A549 treated with CpdA at 1 μM for 4 hours (cell line): ENCODE measurements at places on chromosomes 5 and 9. TPM values are rescaled to one million over a fixed set of nuclear protein-coding genes. Genes with fewer than 3 reads are reported as not detected.

OR1Q1 gene
- 0.06 TPM in 1 of 5 replicates, not detected in the others for total RNA-seq

PRSS3 gene
- total RNA-seq: 11.1 to 15.9 TPM (median 14.0 TPM) in 5 replicates

TAS2R1 gene
- total RNA-seq: not detected in 5 replicates

ALDH1A1 gene
- 4,393 to 6,177 TPM (median 4,899 TPM) in 5 replicates for total RNA-seq

SPRY4 gene
- total RNA-seq: 5.6 to 7.1 TPM (median 6.6 TPM) in 5 replicates

PRPF4 gene
- total RNA-seq: 59.0 to 62.8 TPM (median 60.4 TPM) in 5 replicates

GARIN3 gene
- not detected in 5 replicates for total RNA-seq

IL4 gene
- not detected in 5 replicates for total RNA-seq

OR2S2 gene
- not detected in 5 replicates for total RNA-seq

HTR1A gene
- not detected in 5 replicates for total RNA-seq

IL6ST gene
- 34.7 to 84.5 TPM (median 46.6 TPM) in 5 replicates for total RNA-seq

C1QTNF3 gene
- total RNA-seq: 0.15 to 0.22 TPM (median 0.15 TPM) in 3 of 5 replicates, not detected in the others

ZNF300 gene
- 2.3 to 3.1 TPM (median 2.6 TPM) in 5 replicates for total RNA-seq

NR5A1 gene
- total RNA-seq: 0.08 TPM in 1 of 5 replicates, not detected in the others

CDKN2B gene
- total RNA-seq: not detected in 5 replicates

SPATA31D4 gene
- total RNA-seq: not detected in 5 replicates

B4GALT7 gene
- 21.4 to 30.9 TPM (median 26.5 TPM) in 5 replicates for total RNA-seq

PRRC2B gene
- total RNA-seq: 57.9 to 81.0 TPM (median 63.4 TPM) in 5 replicates

RNF183 gene
- not detected in 5 replicates for total RNA-seq

CCDC69 gene
- total RNA-seq: 1.5 to 2.1 TPM (median 1.6 TPM) in 5 replicates

EHMT1 gene
- 39.0 to 45.3 TPM (median 41.6 TPM) in 5 replicates for total RNA-seq

LPAR1 gene
- total RNA-seq: 10.7 to 12.1 TPM (median 11.3 TPM) in 5 replicates

CYLC2 gene
- total RNA-seq: not detected in 5 replicates

FYB1 gene
- total RNA-seq: 14.0 to 21.7 TPM (median 15.1 TPM) in 5 replicates

LCP2 gene
- total RNA-seq: not detected in 5 replicates

GRXCR2 gene
- total RNA-seq: not detected in 5 replicates

TRPM6 gene
- total RNA-seq: 1.1 to 1.6 TPM (median 1.2 TPM) in 5 replicates

GDA gene
- 1.1 to 1.7 TPM (median 1.2 TPM) in 5 replicates for total RNA-seq

SLC45A2 gene
- total RNA-seq: 0.07 to 0.16 TPM in 2 of 5 replicates, not detected in the others

IQGAP2 gene
- total RNA-seq: 1.1 to 1.7 TPM (median 1.3 TPM) in 5 replicates

TAF11L12 gene
- not detected in 5 replicates for total RNA-seq

LSM11 gene
- 2.4 to 3.1 TPM (median 3.0 TPM) in 5 replicates for total RNA-seq

OTP gene
- total RNA-seq: 0.06 to 0.14 TPM (median 0.10 TPM) in 4 of 5 replicates, not detected in the other

PCDHGA2 gene
- 0.44 to 0.73 TPM (median 0.59 TPM) in 5 replicates for total RNA-seq

KIAA0825 gene
- total RNA-seq: 0.20 to 0.43 TPM (median 0.38 TPM) in 5 replicates

PCDHB14 gene
- total RNA-seq: 0.06 to 0.13 TPM (median 0.09 TPM) in 5 replicates

CTSV gene
- 12.2 to 15.9 TPM (median 12.9 TPM) in 5 replicates for total RNA-seq

DDX4 gene
- total RNA-seq: 0.02 TPM in 1 of 5 replicates, not detected in the others

SLC46A2 gene
- not detected in 5 replicates for total RNA-seq

SPATA31A3 gene
- total RNA-seq: not detected in 5 replicates

ADAMTSL2 gene
- not detected in 5 replicates for total RNA-seq

SNCAIP gene
- 0.05 TPM in 1 of 5 replicates, not detected in the others for total RNA-seq

GNG10 gene
- total RNA-seq: 43.9 to 72.0 TPM (median 67.2 TPM) in 5 replicates

SPINK6 gene
- total RNA-seq: 0.26 to 1.4 TPM (median 0.37 TPM) in 5 replicates

TPRN gene
- total RNA-seq: 5.6 to 11.1 TPM (median 10.3 TPM) in 5 replicates
